ENCODE measurements at places on chromosomes 6 and 20.

DNA sequence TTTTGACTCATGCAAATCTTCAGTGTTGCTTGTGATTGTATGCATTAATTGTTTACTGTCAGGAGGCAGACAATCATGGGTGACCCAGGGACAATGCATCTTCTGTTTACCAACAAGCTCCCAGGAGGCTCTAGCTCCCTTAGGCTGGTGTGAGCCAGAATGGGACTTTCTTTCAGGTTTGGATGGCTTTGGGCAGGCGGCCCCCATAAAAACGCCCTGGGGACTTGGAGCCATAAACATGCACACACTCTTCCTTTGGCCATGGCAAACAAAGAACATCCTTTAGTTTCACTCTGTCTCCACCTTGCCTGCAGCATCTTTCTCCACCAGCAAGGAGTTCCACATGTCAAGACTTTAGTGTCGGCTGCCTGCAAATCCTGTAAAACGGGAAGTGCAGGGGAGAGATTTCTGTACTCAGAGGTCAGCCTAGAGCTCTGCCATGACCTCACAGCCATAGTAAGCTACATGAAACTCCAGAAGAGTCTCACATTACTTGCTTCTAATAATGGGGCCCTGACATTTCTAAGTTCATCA is 127.6 kb downstream of the MAP3K7 start:
- DNase-seq = no peak

- DNase-seq = no peak
These were observed 204.7 kb downstream of the ESR1 start for GRCh38 chr6:152012227-152012626.

GRCh38 chr20:23127506-23128279 is 41.6 kb upstream of the CD93 start:
- no peak for DNase-seq

DNA sequence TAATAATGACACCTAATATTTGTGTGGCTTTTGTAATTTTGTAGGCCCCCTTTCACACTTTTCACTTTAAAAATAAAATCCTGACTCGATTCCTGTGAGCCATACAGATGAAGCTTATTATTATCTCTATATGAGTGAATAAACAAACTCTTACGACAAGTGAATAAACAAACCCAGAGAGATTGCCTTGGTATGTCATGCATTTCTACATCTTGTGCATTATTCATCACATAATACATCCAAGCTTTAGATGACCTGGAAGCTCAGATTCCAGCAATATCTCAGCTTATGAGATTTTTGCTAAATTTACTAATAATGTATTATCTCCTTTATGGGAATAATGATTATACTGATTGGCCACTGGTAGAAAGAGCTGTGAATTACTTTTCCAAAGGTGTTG is 248.2 kb downstream of the TBX18 start:
- no peak for DNase-seq

- DNase-seq = no peak
These were observed 420.9 kb downstream of the PRKN start for GRCh38 chr6:162306616-162307015.

- no peak for DNase-seq
These were observed 9.7 kb downstream of the MAPRE1 start for GRCh38 chr20:32829311-32830005.

DNA sequence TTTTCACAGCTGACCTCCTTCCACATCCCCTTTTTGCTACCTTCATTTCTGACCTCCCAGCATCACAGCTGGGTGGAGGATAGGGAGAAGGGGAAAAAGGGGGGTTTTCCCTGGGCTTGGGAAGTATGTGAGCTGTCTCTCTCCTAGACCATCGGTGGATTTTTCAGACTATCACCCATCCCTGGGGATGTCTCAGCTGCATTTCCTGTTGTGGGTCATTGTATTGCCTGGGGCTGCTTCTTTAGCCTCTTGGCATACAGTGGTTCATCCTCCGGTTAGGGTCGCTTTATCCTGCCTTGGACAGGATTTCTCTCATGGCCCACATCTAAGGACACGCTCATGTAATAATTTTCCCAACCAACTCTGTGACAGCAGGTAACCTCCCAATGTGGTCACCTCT is 142.5 kb upstream of the ARG1 start:
- no peak for DNase-seq

- DNase-seq = no peak
These were observed 138.9 kb downstream of the EYA4 start for GRCh38 chr6:133380047-133380446.
